ENCODE measurements at places on chromosomes 13 and 19.

GRCh38 chr13:40407567-40407966 lies 258.9 kb downstream of the FOXO1 start:
- DNase-seq, result no peak

GRCh38 chr13:81577601-81578195 lies 1236.8 kb upstream of the SPRY2 start:
- no peak for DNase-seq

DNA sequence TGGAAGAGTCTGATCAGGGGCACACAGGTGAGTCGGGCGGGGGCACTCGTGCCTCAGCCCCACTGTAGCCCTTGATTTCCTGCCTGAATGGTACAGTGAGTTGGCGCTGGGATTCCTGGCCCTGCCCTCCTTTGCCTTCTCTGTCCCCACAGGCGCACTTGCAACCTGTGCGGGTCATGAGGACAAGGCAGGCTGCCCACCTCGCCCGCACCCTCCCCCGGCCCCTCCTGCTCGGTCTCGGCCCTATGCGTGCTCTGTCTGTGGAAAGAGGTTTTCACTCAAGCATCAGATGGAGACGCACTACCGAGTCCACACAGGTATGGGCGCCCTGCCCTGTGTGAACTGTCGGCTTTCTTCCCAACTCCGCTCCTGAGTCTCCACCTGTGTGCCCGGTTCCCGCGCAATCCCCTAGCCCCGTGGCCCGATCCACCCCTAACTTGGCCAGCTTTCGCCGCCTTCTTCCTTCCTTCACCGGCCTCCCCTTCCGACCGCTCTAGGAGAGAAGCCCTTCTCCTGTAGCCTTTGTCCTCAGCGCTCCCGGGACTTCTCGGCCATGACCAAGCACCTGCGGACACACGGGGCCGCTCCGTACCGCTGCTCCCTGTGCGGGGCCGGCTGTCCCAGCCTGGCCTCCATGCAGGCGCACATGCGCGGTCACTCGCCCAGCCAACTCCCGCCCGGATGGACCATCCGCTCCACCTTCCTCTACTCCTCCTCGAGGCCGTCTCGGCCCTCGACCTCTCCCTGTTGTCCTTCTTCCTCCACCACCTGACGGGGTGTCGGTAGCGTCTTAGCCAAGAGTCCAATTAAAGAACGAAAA lies 1.6 kb upstream of the KMT2B start:
- no peak for DNase-seq

- no peak for DNase-seq
Measured at GRCh38 chr19:31749231-31749630, 400.0 kb upstream of the TSHZ3 start.

- no peak for DNase-seq
Measured at GRCh38 chr19:3547301-3547731, 8.3 kb downstream of the TEKTIP1 start.
